ENCODE measurements at places on chromosomes 5 and 9.

GRCh38 chr5:18745042-18745987 lies 1111.1 kb downstream of the TAF11L14 start:
- DNase-seq = no peak

GRCh38 chr5:128432913-128433440 lies 105.1 kb downstream of the FBN2 start:
- DNase-seq = no peak

GRCh38 chr9:94923326-94924089 lies 197.0 kb downstream of the AOPEP start:
- no peak for DNase-seq

GRCh38 chr9:31519826-31520225 lies 864.6 kb upstream of the ACO1 start:
- no peak for DNase-seq

GRCh38 chr5:39531306-39531705 lies 106.5 kb upstream of the DAB2 start:
- no peak for DNase-seq

DNA sequence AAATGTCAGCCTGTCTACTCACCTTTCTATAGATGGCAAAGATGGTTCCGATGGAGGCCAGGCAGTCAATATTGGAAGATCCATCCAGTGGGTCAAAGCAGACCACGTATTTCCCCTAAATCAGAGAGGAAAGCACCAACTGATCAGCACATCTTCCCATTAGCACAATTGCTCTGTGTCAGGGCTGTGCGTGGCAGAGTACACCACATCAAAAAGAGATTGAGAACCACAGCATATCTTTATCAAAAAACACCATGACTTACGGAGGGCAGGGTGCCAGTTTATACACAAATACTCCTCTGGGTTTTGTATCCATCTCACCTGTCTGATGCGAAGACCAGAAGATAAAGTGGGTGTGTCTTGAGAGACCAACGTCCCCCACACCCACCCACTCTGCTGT lies 9.1 kb downstream of the FBP2 start:
- no peak for DNase-seq

DNA sequence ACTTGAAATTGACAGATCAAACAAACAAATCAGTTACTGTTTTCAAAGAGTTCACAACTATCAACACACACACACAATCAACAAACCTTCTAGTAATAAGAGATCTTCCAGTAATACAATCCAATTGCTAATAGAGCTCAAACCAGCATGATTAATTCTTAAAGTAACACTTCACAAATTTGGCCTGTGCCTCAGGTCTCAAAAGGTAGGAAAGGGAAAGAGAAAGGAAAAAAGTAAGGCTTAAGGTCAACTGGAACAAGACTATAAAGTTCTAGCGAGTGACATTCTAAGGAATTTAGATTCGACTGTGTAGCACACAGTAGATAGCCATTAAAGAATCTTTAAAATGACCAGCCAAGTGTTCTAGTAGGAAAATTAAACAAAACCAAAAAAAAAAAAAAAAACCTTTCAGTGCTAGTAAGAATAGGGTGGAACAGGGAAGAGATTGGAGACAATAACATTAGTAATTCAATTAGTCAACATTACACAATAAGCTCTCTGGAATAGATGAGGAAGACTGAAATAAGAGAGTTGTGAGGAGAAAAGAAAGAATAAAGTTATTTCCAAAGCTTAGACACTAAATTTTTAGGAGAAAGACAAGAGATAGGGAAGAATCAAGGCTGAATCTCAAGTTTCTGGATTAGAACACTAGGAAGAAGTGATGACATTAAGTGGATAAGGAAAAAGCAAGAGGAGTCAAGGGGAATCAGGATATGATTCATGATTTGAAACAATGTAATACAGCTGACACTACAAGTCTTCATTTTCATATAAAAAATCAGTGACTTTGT lies 86.1 kb downstream of the FBXL17 start:
- DNase-seq = no peak

All from right atrium auricular region (tissue), 2 donors.